ENCODE measurements at places on chromosomes 5 and 9. TPM values are rescaled to one million over a fixed set of nuclear protein-coding genes. Genes with fewer than 3 reads are reported as not detected.

Gene GABRB2
- 18.7 TPM for total RNA-seq

Gene ORM1
- not detected for total RNA-seq

Gene TMC1
- 1.7 TPM for total RNA-seq

Gene GRM6
- 0.16 TPM for total RNA-seq

Gene TEX48
- not detected for total RNA-seq

Gene OR13F1
- total RNA-seq: not detected

Gene COMMD10
- total RNA-seq: 15.1 TPM
